ENCODE measurements at places on chromosomes 3 and 15. TPM values are rescaled to one million over a fixed set of nuclear protein-coding genes. Genes with fewer than 3 reads are reported as not detected.
A peak's percentile ranks its signal among the peaks of the same experiment; 100 is the strongest.

CHL1 gene
- total RNA-seq, result not detected

CTDSPL2 gene
- total RNA-seq, result 79.0 TPM

CLPX gene
- 40.5 TPM for total RNA-seq

HDC gene
- total RNA-seq, result not detected

LYZL4 gene
- not detected for total RNA-seq

RASGRF1 gene
- not detected for total RNA-seq

AMIGO3 gene
- 0.95 TPM for total RNA-seq

ISLR2 gene
- total RNA-seq, result not detected

PDZRN3 gene
- not detected for total RNA-seq

ABI3BP gene
- total RNA-seq, result 0.16 TPM

CIAO2A gene
- 78.7 TPM for total RNA-seq

- H3K27ac ChIP-seq, result no peak overlapping the region
- no peaks in the 10 kb centered on the region for H3K4me1 ChIP-seq
- DNase-seq, result no peak
- H3K36me3 ChIP-seq, result no peaks in the 10 kb centered on the region
Observed at GRCh38 chr3:184481984-184482671, 79.5 kb upstream of the EPHB3 start.

GRCh38 chr3:73480187-73480672 lies 144.5 kb downstream of the PDZRN3 start:
- DNase-seq, result no peak
- peaks cover 12% of the 10 kb centered on the region for H3K27me3 ChIP-seq
- no peaks in the 10 kb centered on the region for H3K4me1 ChIP-seq
- no peaks in the 10 kb centered on the region for H3K36me3 ChIP-seq

DNA sequence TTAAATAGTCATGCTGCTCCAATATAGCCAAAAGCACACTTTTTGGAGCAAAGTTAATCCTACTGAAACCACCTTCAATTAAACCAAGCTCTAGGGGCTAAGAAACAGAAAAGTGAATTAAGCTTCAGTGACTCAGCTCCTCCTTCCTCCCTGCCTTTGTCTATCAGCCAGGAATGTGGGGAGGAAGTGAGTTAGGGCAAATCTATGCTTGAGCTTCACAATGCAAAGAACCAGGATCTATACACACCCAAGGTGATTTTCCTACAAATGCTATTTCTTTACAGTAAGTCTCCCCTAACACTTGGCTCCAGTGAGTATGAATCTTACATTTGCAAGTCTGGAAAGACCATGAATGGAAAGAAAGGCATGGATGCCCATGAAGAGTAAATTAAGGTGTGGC lies 212.1 kb downstream of the P3H2 start:
- H3K27ac ChIP-seq, result no peak overlapping the region
- no peaks in the 10 kb centered on the region for H3K4me1 ChIP-seq
- DNase-seq, result no peak
- no peaks in the 10 kb centered on the region for H3K36me3 ChIP-seq

- no peak overlapping the region for H3K4me3 ChIP-seq
- no peak overlapping the region for H3K27ac ChIP-seq
Observed at GRCh38 chr3:35437381-35437780, 201.9 kb upstream of the ARPP21 start.

GRCh38 chr3:40583691-40584090 lies 58.9 kb downstream of the ZNF621 start:
- no peak overlapping the region for H3K4me3 ChIP-seq
- H3K4me1 ChIP-seq, result no peaks in the 10 kb centered on the region
- H3K36me3 ChIP-seq, result no peaks in the 10 kb centered on the region
- peaks cover 2% of the 10 kb centered on the region for H3K27me3 ChIP-seq
- no peak for DNase-seq

- H3K27ac ChIP-seq, result peak overlapping the region; percentile 24
- peaks cover 6% of the 10 kb centered on the region for H3K36me3 ChIP-seq
- no peak overlapping the region for H3K4me3 ChIP-seq
- no peak for DNase-seq
- peaks cover 72% of the 10 kb centered on the region for H3K4me1 ChIP-seq
- H3K27me3 ChIP-seq, result no peaks in the 10 kb centered on the region
Observed at GRCh38 chr3:5053021-5053831, 68.9 kb upstream of the ARL8B start.

- no peak for DNase-seq
- peaks cover 10% of the 10 kb centered on the region for H3K4me1 ChIP-seq
- no peaks in the 10 kb centered on the region for H3K36me3 ChIP-seq
- H3K27me3 ChIP-seq, result peaks cover 17% of the 10 kb centered on the region
- no peak overlapping the region for H3K4me3 ChIP-seq
Observed at GRCh38 chr15:66850078-66850991, 148.3 kb downstream of the SMAD6 start.

GRCh38 chr3:126485176-126485897 lies 9.6 kb upstream of the ZXDC start:
- H3K27me3 ChIP-seq, result no peaks in the 10 kb centered on the region
- peaks cover 14% of the 10 kb centered on the region for H3K4me1 ChIP-seq
- H3K27ac ChIP-seq, result no peak overlapping the region
- no peaks in the 10 kb centered on the region for H3K36me3 ChIP-seq
- H3K4me3 ChIP-seq, result no peak overlapping the region

DNA sequence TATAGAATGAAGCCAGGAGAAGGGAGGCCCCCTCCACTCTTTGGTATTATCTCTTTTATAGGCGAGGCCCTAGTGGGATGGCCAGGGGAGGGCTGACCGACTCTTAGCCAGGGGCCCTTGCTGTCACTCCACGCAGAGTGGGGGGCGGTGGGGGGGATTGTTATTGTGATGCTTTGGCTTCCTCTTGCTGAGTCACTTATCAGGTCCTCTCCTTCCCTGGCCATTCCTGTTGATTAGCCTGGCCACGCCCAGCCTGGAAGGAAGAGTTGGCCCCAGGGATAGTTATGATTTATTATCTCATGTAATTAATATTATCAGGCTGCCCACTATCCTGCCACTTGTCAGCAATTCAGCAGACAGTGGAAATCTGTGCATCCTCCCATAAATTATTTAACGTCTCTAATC lies 25.5 kb upstream of the SKOR1 start:
- H3K4me3 ChIP-seq, result no peak overlapping the region
- H3K27ac ChIP-seq, result no peak overlapping the region
- H3K36me3 ChIP-seq, result peaks cover 8% of the 10 kb centered on the region

GRCh38 chr15:90810354-90810753 lies 58.0 kb upstream of the FURIN start:
- no peak for DNase-seq
- peaks cover 81% of the 10 kb centered on the region for H3K36me3 ChIP-seq
- H3K4me3 ChIP-seq, result no peak overlapping the region
- H3K27me3 ChIP-seq, result no peaks in the 10 kb centered on the region

GRCh38 chr3:50248387-50248786 lies 12.4 kb downstream of the GNAI2 start:
- H3K4me1 ChIP-seq, result peaks cover 55% of the 10 kb centered on the region
- H3K27me3 ChIP-seq, result no peaks in the 10 kb centered on the region
- no peak overlapping the region for H3K4me3 ChIP-seq
- H3K27ac ChIP-seq, result peak overlapping the region; percentile 90
- no peak for DNase-seq

- no peak overlapping the region for H3K4me3 ChIP-seq
- no peak overlapping the region for H3K27ac ChIP-seq
- no peaks in the 10 kb centered on the region for H3K27me3 ChIP-seq
- H3K4me1 ChIP-seq, result peaks cover 5% of the 10 kb centered on the region
Observed at GRCh38 chr3:172294223-172294806, 153.9 kb downstream of the GHSR start.

DNA sequence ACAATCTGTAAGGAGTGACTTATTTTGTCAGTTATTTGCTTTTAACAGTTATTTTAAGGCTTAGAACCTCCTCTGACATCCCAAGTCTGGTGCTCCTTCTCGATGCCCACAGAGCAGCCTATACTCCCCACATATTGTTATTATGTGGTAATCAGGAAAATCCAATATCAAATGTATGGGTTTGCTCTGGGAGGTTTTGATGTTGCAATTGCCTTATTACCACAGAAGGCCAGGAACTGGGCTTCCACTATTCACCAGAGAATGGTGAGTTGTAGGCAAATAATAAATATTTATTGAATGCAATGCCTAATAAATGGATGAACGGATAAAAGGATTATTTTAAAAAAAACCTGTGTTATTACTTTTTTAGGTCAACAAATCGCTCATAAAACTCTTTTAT lies 12.2 kb downstream of the NEK10 start:
- no peak overlapping the region for H3K27ac ChIP-seq
- H3K4me1 ChIP-seq, result peaks cover 29% of the 10 kb centered on the region
- H3K27me3 ChIP-seq, result peaks cover 15% of the 10 kb centered on the region
- H3K4me3 ChIP-seq, result no peak overlapping the region
- no peaks in the 10 kb centered on the region for H3K36me3 ChIP-seq

GRCh38 chr3:195760345-195761122 lies 39.8 kb downstream of the MUC20 start:
- H3K4me3 ChIP-seq, result no peak overlapping the region
- no peaks in the 10 kb centered on the region for H3K36me3 ChIP-seq
- H3K27ac ChIP-seq, result no peak overlapping the region
- DNase-seq, result no peak
- H3K4me1 ChIP-seq, result peaks cover 16% of the 10 kb centered on the region

DNA sequence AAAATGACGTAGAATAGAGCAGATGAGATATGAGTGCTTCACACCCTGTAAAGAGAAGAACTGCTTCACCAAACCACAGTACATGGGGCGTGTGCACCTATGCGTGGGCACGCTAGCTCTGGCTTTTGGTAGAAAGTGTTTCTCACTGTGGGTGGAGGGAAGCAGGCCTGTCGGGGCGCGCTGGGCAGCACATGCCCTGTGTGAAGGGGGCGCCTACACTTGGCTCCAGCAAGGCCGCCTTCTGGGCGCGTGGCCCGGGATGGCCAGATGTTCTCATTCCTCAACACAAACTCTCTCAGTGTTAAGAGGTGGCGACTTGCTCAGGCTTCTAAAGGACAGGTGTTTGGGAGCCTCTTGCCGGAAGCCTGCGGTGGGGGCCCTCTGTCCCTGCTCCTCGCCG lies 90.0 kb downstream of the FBLN2 start:
- H3K36me3 ChIP-seq, result no peaks in the 10 kb centered on the region
- no peak for DNase-seq

DNA sequence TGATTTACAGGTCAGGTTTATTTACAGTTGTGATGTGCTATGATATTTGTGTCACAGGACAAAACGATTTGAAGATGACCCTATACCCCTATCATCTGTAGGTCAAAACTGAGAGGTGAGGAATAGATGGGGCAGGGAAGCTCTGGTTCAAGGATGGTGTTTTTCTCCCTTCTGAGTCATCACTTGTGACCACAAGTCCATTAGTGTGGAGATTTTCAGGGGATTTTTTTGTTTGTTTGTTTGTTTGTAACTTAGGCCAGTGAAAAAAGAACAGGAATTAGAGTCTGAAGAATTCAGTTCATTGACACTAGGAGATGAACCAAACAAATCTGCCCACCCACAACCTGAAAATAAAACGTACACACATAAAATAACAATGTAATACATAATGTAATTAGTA lies 62.7 kb upstream of the FAM98B start:
- H3K27ac ChIP-seq, result no peak overlapping the region
- no peak for DNase-seq
- no peaks in the 10 kb centered on the region for H3K36me3 ChIP-seq
- H3K4me1 ChIP-seq, result no peaks in the 10 kb centered on the region

DNA sequence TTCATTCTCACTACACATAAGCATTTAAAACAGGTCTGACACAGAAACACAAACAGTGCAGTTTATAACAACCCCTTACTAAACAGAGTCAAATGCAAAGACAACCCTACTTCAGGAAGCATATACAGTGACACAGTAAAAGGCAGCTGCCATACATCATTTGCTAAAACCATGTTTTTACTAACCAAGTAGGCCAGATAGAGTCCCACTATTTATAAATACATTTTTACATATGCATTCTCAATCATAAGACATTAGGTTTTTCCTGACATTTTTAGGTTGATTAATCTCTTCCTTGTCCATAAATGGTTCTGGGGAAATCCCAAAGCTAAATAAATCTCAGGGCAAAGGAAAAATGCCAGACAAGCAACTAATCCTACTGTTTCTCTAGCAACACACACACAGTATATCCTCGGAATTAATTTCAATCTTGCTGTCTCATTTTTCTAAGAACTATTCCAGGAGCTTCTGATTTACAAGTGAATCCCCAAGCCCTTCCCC lies 39.0 kb downstream of the CHAC1 start:
- no peak overlapping the region for H3K4me3 ChIP-seq
- H3K36me3 ChIP-seq, result peaks cover 39% of the 10 kb centered on the region
- H3K27ac ChIP-seq, result no peak overlapping the region
- H3K27me3 ChIP-seq, result no peaks in the 10 kb centered on the region

DNA sequence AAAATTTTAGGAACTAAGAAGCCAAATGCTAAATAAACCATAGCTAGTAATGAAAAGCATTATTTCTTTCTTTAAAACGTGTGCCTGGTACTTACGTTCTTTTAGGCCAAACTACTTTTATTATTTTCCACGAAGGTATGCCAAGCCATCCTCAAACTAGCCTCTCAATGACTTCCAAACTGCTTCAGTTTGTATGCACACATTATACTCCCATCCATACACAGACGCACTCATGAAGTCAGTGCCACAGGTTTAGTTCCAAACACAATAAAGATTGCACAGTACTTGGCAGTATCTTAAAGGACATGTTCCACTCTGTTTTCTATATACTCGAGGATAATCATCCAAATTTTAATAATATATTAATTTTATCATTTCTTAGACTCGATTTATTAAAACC lies 609.2 kb upstream of the ZNF385D start:
- DNase-seq, result no peak
- no peaks in the 10 kb centered on the region for H3K4me1 ChIP-seq
- H3K4me3 ChIP-seq, result no peak overlapping the region
- no peaks in the 10 kb centered on the region for H3K27me3 ChIP-seq
- no peaks in the 10 kb centered on the region for H3K36me3 ChIP-seq
